ENCODE measurements at places on chromosomes 2 and 18. TPM values are rescaled to one million over a fixed set of nuclear protein-coding genes. Genes with fewer than 3 reads are reported as not detected.

The PCARE gene
- total RNA-seq, result not detected

The MFF gene
- 66.4 TPM for total RNA-seq

The RTKN gene
- total RNA-seq, result 8.3 TPM

The XIRP2 gene
- not detected for total RNA-seq

The KYNU gene
- 43.8 TPM for total RNA-seq

The TOGARAM2 gene
- not detected for total RNA-seq

The LOXHD1 gene
- total RNA-seq, result not detected

The PROC gene
- not detected for total RNA-seq

The SKOR2 gene
- not detected for total RNA-seq

DNA sequence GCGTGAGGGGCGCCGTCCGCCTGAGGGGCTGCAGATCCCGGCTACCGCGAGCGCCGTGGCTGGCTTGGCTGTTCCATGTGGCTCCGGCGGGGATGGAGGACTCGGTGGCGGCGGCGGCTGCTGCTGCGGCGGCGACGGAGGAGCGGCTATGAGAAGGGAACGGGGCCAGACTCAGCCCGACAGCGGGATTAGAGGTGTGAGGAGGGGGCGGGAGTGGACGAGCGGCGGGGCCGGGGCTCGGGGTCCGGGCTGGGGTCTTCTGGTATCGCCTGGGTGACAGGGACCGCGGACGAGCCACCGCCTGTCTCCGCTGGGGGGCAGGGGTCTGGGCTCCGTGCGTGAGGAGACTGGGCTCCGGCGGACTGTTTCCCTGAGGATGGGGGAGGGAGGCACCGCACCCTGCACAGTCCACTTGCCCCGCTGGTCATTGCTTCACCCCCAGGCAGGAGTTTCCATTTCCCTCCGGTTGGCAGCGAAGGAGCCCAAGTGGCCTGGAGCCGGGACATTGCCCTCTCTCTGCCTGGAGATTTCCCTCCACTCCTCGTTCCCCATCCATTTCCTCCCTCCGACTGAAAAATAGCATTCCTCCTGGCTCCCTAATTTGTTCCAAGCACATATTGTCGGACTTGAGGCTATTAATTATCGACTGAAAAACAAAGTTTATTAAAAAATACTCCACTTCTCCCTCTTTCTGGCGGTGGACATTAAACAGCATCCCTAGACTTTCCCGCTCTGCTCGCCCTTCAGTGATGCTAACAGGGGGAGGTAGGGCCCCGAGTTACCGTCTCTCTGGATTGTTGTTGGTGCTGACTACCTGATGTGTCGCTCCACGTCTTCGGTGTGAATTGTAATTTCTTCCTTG, 577 bp downstream of the EHBP1 start:
- DNase-seq, result no peak

DNA sequence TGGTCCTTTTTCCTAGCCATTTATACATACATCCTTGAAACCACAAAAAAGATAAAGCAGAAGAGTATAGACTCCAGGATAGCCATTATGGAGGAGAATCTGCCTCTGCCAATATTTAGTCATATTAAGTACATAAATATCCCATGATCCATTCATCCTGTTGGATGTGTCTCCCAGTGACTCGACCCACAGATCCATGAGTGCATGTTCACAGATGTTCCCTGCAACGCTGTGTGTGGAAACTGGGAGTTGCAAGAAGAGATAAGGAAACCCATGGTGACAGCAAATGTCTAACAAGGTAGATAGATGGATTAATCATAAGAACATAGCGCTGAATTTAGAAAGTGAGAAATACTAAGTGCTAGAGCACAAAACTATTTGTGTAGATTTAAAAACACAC, 34.5 kb downstream of the STK39 start:
- DNase-seq, result no peak

- no peak for DNase-seq
Observed at GRCh38 chr2:101112772-101113157, 38.4 kb downstream of the TBC1D8 start.

DNA sequence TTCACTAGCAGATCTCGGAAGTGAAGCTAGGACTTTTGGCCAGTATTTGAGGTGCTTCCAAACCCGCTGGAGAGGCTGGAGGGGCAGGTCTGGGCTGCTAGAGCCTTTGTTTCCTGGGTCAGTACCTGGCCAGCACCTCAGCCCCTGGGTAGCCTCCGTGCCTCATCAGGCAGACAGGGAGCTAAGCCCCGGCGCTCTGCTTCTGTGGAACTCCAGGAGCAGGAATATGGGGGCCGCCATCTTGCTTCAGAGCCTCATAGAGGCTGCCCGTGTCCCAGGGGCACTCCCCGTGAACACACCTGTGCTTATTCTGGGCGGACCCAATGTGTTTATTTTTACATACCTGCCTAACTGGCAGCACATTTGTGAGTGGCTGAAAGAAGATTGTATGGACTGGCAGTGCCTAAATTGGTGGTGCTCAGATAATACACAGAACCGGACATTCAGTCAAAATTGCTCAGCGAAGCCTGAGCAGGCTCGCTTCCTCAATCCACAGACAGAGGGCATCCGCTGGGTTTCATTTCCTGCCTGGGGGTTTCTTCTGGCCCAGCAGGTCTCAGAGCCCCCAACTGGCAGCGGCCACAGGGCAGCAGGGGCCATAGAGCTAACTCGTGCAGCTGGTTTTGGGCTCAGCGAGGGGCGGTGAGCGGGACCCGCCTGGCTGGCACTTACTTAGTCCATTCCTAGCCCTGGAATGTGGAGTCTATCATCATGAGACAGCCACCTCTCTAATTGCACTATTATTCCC, 176.8 kb upstream of the ALKAL2 start:
- no peak for DNase-seq

- DNase-seq, result no peak
Observed at GRCh38 chr2:127407661-127408003, 10.6 kb upstream of the PROC start.

DNA sequence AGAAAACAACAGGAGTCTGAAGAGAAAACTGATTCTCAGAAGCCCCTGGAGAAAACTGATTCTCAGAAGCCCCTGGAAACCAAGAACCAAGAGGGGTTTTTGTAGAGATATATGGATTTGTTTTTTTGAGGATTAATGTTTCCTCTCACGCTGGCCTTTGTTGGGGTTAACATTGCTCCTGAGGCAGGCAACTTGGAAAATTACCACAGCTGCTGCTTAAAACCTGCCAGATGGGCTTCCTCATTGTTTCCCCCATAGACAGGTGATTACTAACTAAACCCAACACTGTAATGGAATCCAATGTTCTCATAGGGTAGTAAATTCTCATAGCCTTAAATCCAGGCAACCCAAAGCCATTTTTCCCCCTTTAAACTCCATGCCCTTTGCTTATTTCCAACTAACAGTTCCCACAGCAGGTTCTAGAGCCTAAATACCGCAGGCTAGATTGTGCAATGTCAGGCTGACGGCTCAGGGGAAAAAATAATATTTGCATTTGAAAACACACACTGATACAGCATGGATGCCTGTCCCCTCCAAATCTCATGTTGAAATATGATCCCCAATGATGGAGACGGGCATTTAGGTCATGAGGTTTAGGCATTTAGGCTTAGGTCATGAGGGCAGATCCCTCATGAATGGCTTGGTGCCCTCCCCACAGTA, 272.3 kb upstream of the PKDCC start:
- no peak for DNase-seq

DNA sequence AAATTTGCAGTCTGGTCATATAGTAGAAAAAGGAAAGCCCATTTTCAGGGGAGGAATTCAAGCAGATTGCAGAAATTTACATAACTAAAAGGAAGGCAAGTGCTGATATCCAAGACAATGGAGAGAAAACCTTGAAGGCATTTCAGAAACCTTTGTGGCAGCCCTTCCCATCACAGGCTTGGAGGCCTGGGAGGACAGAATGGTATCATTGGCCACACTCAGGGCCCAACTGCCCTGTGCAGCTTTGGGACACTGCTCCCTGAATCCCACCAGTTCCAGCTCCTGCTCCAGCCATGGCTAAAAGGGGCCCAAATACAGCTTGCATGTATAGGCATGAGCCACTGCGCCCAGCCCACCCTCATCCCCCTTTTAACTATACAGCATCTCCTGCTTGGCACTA, 81.1 kb upstream of the NYAP2 start:
- no peak for DNase-seq

GRCh38 chr2:216341121-216341520, 31.2 kb downstream of the MARCHF4 start:
- DNase-seq, result no peak

- DNase-seq, result no peak
Observed at GRCh38 chr2:61763605-61764034, 90.2 kb downstream of the FAM161A start.

- no peak for DNase-seq
Observed at GRCh38 chr2:70304498-70304897, 2.6 kb upstream of the FAM136A start.

- DNase-seq, result no peak
Observed at GRCh38 chr2:136205615-136206014, 87.7 kb upstream of the CXCR4 start.

DNA sequence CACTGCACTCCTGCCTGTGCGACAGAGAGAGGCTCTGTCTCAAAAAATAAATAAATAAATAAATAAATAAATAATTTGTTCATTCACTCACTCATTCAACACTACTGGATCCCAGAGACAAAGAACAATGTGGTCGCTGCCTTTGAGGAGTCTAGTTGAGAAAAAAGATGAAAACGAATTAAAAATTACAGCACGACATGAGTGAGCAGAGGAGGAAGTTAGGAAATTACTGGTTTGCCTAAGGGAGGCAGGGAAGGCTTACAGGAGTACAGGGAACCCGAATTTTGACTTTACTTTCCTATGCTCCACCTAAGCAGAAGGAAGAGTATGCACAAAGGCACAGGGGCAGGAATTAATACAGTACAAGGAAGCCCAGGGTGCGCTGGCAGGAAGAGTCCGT, 4.2 kb upstream of the KCMF1 start:
- DNase-seq, result no peak

GRCh38 chr2:228614741-228615140, 433.3 kb upstream of the SPHKAP start:
- DNase-seq, result no peak

DNA sequence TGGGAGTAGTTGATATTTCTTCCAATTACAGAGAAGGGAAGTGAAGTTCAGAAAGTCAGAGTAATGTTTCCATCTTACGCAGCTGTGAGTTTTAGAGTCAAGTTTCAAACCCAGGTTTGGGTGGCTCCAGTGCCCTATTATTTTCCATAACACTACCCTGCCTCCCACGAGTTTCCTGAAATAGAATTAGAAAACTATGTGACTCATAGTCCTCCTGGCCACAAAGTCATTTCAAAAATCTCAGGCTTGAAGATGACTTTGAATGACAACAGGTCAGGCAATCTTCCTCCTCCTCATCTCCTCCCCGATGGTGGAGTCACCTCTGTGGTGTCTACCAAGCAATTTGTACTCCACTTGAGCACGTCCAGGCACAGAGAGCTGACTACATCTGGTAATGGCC, 212.3 kb upstream of the TRIB2 start:
- DNase-seq, result no peak

DNA sequence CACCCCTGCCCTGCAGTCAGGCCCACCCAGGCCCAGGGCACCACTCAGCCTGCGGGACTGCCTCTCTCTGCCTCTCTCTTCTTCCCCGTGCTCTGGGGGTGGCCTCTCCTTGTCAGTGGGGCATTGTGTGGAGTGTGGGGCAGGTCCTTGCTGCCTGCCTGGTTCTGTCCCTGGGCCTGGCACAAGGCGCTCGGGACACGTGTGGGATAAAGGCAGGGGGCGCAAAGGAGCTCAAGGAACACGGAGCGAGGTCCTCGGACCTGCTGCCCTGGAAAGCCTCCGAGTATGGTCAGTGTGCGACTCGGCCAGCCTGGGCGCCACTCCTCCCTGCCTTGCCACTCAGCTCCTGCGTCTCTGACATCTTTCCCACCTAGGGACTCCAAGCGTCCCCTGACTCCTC, 262.2 kb downstream of the HDAC4 start:
- DNase-seq, result no peak

DNA sequence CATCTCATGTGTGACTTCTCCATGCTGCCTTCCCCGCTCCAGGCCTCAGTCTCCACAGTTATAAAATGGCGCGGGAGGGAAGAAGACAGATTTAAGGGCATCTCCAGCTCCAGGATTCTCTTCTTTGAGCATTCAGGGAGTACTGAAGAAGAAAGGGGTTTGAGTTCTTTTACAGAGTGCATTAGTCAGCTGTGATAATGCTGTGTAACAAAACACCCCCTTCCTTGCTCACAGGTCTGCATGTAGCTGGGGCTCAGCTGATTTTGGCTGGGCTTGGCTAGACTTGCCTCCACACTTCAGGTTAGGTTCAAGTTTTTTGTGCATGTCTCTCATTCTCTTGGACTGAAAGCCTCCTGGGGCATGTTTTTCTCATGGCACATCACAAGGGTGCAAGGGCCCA, 8.0 kb upstream of the SLC66A3 start:
- DNase-seq, result no peak

DNA sequence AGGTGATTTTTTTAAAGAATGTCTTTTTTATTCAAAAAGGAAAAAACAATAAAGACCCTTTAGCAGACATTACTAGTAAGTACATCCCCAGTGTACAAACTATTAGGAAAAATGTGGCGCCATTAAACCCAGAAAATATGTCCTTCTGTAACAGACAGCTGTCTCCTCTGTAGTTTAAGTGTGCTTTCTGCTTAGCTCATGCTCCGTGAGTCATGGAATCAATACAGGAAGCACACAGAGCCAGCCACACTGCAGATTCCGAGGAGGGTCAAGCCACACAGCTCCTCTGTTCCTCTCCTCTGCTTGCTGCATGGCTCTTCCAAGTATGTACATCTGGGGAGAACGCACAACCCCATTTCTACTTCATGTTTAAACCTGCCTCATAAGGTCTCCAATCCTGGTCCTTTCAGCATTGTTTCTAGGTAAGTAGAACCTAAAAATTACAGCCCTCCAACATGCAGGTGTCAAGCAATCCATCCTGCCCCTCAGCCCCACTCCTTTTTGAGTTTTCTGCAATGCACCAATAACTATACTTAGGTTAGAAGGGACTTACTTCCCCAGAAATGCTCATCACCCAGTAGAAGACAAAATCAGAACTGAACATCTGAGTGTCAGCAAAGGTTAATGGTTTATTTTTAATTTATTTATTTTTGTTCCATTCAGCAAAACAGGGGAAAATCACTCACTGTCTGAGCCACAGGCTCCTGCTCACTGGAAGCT, 37.5 kb downstream of the ACVR1 start:
- no peak for DNase-seq

DNA sequence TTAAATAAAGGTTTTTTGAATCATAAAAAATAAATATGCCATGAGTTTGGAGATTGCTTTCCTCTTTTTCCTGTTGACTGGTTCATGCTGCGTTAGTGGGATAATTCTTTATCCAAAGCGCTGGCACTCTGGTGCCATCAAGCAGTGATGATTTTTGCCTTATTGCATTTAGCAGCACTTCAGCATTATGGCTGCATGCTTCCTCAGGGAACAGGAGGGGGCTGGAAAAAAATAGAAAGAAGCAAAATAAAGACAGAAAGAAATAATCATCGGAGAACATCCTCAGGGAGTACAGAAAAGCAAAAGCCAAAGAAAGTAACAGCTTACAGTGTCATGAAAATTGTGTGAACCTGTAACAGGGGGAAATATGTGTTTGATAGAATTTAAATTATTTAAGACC, 1408.2 kb upstream of the PIK3C3 start:
- DNase-seq, result no peak

GRCh38 chr18:3171631-3172030, 48.1 kb downstream of the MYOM1 start:
- DNase-seq, result no peak

- DNase-seq, result no peak
Observed at GRCh38 chr2:147015591-147015990, 829.2 kb upstream of the ACVR2A start.

GRCh38 chr2:77512507-77512906, 9.7 kb downstream of the LRRTM4 start:
- no peak for DNase-seq
